ENCODE measurements at places on chromosomes 1 and 21. TPM values are rescaled to one million over a fixed set of nuclear protein-coding genes. Genes with fewer than 3 reads are reported as not detected.

DNA sequence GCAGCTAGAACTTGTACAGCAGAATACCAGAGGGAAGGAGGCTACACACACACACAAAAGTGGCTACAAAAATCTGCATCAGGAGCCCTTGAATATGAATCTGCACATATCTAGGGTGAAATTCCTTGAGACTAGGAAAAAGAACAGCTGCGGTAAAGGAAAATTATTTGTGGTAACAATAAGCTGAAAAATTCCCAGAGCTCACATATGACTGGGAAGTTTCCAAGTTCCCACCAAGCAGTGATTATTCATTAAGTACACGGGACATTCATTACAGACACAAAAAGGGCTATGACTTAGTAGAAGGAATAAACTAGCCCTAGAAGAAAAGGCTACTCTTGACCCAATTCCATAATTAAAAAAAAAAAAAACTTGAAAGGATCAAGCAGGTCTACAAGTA lies 149.5 kb upstream of the BACE2 start:
- no peak for DNase-seq

- peak; percentile 68 for DNase-seq
These were observed 1.1 kb downstream of the CKS1B start for GRCh38 chr1:154975409-154976059.

DNA sequence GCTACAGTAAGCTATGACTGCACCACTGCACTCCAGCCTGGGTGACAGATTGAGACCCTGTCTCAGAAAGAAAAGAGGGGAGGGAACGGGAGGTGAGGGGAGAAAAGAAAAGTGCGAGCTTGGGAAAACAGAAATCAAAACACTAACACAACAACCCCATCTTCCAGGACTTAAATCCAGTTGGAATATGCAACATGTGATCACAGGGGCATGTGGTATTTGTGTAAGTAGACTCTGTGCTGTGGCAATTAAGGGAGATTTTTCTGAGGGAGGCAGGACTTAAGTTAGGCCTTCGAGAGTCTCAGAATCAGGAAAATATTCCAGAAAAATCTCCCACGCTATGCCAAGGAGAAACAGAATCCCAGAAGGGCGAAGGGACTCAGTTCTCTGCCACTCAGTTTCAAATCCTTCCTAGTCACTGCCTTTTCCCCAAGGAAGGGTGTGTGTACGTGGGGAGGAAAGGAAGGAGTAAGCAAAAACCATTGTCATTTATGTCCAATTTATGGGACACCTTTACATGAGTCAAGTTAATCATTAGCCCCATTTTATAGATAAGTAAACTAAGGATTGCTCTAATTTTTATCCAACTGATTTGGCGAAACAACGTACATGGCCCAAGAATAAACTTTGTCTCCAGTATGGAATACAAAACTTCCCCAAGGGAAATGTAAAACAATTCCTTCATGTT lies 12.3 kb downstream of the ID3 start:
- no peak for DNase-seq

GRCh38 chr1:99579691-99580172 lies 66.2 kb upstream of the PALMD start:
- no peak for DNase-seq

DNA sequence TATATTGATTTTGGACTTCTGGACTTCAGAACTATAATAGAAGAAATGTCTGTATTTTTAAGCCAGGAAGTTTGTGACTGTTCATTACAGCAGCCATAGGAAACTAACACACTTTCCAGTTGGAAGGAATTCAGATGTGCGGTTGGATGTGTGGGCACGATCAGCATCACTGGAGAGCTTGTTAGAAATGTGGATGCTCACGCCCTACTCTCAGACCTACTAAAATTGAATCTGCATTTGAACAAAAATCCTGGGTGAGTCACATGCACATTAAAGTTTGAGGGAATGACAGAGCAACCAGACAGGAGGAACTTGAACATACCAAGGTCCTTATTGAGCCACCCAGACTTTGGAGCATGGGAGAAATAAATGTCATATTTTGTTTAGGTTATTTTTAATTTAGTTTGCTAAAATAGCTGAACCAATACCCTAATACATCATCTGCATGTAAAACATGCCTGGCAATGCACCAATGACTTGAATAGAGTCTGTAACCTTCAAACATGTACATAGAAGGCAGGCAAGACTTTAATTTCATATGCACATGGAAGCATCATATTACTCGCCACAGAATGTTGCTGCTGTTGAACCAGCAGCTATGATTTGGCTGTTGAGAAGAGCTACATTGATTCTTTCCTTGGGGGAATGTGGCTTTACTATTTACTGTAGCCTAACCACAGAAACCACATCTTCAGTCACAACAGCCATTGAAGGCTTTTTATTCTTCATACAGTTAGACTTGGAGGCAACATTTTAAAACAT lies 346.2 kb downstream of the BARHL2 start:
- DNase-seq = no peak

The MEGF6 gene
- 100 TPM for total RNA-seq

The RAD54L gene
- 2.0 TPM for total RNA-seq

GRCh38 chr1:16080422-16081150 lies 7.1 kb upstream of the FAM131C start:
- DNase-seq = no peak

The TRIM17 gene
- not detected for total RNA-seq

The SPRR5 gene
- total RNA-seq = not detected

GRCh38 chr1:161282991-161283390 lies 24.4 kb downstream of the PCP4L1 start:
- DNase-seq = no peak

DNA sequence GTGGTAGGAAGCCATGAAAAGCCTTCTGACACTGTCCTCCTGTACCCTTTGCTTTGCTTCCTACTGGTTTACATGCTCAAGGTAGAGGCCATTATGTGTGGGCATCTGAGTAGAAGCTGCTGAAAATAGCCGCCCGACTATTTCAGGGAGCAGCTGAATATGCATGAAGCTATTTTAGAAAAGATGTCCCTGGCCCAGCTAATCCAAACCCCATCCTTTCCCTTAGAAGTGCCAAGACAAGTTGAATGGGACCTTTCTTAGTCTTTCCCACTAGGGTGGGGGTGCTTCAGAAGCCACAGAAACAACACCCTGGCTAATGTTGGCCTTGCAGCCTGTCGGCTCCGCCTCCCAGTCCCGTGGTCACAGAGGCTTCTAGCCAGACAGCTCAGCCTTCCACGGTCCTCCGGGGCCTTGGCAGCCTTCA lies 205.1 kb upstream of the EDN2 start:
- no peak for DNase-seq

GRCh38 chr1:19529664-19530063 lies 44.3 kb upstream of the CAPZB start:
- no peak for DNase-seq

DNA sequence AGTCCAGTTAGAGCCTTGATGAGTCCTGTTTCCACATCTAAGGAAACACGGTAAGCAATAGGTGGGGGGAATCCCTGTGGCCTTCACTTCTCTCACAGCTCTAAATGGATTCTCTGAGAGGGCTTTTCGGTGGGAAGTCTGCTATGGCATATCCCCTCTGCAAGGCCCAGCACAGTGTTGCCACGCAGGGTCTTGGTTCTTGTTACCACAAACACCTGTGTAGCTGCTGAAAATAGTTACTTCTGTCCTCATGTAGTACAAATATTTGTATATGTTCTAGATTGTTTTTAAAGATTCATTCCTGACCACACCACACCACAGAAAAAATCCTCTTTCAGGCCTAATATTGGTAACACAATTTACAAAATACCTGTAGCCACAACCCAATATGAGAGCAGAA lies 5.6 kb downstream of the ACTA1 start:
- DNase-seq = no peak

GRCh38 chr21:22679207-22679606 lies 1681.0 kb downstream of the NCAM2 start:
- no peak for DNase-seq

- no peak for DNase-seq
These were observed 21.3 kb downstream of the CD247 start for GRCh38 chr1:167496797-167497619.

The LCE2C gene
- not detected for total RNA-seq

DNA sequence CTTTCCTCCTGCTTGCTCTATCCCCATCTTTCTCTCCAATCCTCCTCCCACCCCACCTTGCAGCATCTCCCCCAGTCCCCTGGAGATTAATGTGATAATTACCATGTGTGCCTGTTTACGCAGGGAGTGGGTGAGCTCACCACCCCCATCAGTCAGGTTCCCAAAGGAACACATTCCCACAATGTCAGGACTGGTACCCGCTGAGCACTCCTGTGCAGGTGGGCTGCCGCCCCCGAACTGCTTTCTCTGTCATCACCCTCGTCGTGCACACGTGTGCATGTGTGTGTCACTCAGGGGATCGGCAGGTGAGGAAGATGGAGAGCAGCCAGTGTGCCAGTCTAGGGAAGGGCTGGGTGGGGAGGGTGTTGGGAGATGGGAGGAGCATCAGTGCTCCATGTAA lies 163.4 kb downstream of the CACNA1E start:
- DNase-seq = no peak

GRCh38 chr1:18109756-18110597 lies 2.4 kb downstream of the IGSF21 start:
- DNase-seq = no peak

DNA sequence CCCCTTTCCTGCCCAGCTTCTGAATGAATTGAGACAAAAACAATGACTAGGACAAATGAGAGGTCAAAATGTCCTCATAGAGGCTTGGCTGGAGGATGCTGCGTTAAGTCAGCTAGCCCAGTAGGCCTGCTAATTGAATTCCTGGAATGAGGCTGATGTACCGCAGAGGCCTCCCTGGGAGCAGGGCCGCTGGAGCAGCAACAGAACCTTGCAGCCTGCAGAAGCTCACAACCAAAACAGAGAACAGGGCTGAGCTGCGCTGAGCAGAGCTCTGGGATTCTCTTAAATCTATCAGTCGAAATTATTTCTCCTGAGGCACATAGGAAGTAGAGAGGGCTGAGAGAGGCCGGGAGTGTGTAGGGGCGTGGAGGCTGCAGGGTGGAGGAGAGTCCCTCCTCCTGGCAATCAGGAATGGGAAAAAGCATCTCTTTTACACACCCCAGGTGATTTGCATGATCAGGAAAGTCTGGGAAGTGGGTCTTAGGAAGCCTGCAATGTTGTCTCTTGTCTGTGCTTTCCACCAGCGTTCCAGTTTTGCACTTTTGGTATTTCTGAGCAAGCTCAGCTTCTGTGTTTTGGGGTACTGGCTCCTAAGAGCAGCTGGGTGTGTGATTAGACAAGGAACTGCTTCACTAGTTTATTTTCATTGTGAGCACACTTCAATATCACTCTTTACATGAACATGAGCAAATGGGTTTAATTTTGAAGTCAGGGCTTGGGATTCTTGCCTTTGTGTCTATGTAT lies 66.5 kb downstream of the RYR2 start:
- DNase-seq = no peak

GRCh38 chr1:228972576-228972975 lies 237.3 kb downstream of the RHOU start:
- no peak for DNase-seq

GRCh38 chr1:237205400-237206064 lies 163.5 kb downstream of the RYR2 start:
- DNase-seq = no peak

DNA sequence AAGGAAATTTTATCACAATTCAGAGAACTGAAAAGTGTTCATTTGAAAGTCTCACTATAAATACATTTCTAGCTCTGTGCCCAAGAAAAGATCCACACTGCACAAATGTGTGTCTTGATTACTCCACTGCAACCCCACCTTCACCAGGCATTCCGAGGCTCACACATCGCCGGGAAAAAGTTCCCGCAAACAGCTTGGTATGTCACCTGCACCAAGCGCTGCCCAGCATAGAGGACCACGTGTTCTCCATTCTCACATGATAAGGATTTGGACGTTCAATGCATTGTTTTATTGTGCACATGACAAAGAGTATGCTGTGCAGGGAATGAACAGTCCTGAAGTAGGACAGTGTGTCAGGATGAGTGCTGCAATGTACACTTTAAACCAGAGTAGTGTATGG lies 70.1 kb downstream of the ERG start:
- no peak for DNase-seq

DNA sequence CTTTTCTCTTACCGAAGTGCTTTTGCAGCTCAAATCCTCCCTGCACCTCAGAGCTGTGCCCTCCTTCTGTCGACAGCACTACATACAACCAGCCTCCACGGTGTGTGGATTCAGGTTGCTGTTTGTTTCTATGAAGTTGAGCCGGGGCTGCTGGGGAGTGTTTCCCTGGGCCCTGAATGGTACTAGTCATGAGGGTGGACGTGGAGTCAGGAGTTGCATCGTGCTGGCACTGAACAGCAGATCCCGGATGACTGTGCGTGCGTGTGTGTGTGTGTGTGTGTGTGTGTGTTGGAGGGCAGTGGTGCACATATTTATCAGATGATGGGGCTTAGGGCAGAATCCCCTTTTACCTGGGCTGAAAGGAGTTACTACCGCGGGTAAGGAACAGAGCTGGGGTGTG lies 47.0 kb downstream of the ACTL8 start:
- no peak for DNase-seq

Data from dermis blood vessel endothelial cell (primary cell).